Neural crest cell (in vitro differentiated cells): ENCODE measurements at places on chromosomes 1 and 21. TPM values are rescaled to one million over a fixed set of nuclear protein-coding genes. Genes with fewer than 3 reads are reported as not detected.

GRCh38 chr1:177857285-177857684, 112.6 kb downstream of the SEC16B start:
- no peak overlapping the region for H3K4me3 ChIP-seq
- no peaks in the 10 kb centered on the region for H3K36me3 ChIP-seq
- H3K27me3 ChIP-seq = no peaks in the 10 kb centered on the region
- H3K27ac ChIP-seq = no peak overlapping the region

GRCh38 chr1:197810812-197811211, 35.5 kb upstream of the DENND1B start:
- H3K36me3 ChIP-seq = no peaks in the 10 kb centered on the region
- DNase-seq = no peak
- H3K4me1 ChIP-seq = no peaks in the 10 kb centered on the region
- H3K4me3 ChIP-seq = no peak overlapping the region
- no peaks in the 10 kb centered on the region for H3K27me3 ChIP-seq

DNA sequence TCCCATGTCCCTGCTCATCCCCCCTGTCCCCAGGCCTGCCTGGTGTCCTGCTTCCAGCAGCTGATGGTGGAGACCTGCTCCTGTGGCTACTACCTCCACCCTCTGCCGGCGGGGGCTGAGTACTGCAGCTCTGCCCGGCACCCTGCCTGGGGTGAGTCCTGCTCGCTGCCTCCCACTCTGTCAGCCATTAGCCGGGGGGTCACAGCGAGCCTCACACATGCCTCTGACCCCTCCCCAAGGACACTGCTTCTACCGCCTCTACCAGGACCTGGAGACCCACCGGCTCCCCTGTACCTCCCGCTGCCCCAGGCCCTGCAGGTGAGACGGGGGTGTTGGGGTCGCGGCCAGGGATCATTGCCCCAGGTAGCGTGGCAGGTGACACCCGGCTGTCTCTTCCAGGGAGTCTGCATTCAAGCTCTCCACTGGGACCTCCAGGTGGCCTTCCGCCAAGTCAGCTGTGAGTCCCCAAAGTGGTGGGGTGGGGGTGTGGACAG, 10.0 kb downstream of the SCNN1D start:
- H3K4me1 ChIP-seq = no peaks in the 10 kb centered on the region
- H3K27me3 ChIP-seq = peaks cover 2% of the 10 kb centered on the region
- peak; percentile 78 for DNase-seq
- H3K36me3 ChIP-seq = no peaks in the 10 kb centered on the region

DNA sequence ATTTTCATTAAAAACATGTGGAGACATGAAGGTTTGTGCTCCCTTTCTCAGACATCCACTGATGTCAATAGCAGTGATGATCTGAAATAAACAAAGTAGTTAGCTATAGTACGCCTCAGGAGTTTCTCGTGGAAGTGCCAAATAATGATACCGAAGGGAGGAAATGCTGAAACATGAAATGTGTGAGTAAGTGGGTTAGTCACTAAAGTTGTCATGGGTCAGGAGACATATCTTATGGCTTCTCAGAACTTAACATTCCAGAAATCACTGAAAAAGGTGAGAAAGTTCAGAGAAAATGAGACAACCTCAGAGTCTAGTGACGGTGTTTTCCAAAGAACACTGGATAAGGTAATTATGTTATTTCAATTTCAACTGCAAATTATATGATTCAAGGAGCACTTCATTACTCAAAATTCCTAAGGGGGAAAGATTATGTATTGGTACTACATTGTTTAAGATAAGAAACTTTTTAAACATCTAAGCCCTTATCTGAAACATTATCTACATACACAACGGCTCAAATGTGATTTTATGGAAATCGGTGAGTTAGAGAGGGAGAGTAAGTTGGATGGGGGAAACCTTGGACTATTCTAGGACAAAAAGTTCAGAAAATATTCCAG, 20.6 kb downstream of the NIBAN1 start:
- DNase-seq = no peak
- no peaks in the 10 kb centered on the region for H3K4me1 ChIP-seq
- H3K4me3 ChIP-seq = no peak overlapping the region
- no peaks in the 10 kb centered on the region for H3K27me3 ChIP-seq

DNA sequence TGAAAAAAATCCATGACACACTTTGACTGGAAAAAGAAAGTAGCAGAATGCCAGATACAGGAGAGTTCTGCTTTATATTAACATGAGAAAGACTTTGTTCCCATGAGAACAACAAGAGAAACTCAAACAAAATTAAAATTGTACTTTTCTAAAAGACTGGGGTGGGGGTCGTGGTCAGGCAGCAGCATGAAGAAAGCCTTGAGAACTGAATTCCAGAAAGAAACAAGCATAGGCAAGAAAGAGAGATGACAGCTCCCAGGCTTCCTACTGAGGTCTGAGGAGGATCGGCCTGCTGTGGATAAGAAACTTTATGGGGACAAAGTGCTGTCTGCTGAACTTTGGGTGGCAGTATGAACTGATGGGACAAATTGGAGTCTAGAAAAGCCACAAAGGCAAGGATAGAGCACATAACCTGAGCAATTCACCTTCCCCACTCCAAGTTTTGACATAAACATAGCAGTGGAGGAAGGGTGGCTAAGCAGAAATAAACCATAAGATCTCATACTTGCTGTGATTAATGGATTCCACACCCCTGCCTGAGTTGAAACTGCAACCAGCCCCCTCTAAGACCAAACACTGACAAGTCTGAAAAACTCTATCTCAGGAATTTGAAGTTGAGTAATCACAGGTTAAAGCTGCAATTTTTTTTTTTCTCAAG, 43.7 kb downstream of the COL6A1 start:
- H3K27me3 ChIP-seq = no peaks in the 10 kb centered on the region
- peak overlapping the region; percentile 35 for H3K27ac ChIP-seq
- H3K4me3 ChIP-seq = no peak overlapping the region
- DNase-seq = no peak
- peaks cover 15% of the 10 kb centered on the region for H3K36me3 ChIP-seq

DNA sequence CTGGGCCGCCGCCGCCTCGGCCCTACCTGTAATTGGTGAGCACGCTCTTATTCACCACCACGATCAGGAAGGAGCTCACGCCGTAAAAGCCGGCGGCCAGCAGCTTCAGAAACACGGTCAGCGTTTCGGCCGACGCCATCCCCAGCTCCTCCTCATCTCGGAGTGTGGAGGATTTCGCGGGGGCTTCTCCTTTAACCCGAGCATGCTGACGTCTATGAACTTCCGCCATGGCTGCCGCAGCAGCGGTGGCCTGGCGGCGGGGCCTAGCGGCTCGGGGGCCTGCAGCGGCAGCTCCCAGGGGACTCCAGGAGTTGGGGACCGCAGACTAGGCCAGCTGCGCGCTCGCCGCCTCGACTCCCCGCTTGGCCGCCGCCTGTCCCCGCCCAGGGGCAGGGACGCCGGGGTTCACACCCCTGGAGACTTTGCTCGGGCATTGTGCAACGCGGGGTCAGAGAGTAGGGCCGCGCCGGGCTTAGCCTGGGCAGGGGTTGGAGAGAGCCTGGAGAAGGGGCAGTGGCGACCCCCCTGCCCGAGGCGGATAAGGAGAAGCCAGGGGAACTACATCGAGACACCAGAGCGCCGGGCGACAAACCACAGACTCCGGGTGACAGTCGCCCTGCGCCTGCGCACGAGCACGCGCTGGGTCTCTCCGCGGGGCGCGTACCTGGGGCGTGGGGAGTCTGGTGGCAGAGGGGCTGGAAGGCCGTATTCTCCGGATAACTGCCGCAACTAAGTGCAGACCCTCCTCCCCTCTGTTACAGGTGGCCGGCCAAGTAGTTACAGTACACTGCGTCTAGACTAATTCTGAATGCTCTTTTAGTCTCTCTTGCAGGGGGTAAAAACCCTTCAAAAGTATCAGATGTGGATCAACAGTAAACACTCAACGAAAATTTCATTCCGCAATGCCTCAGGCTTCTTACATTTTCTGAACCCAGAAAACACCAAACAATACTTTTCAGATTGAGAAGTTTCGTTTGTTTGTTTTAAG, at the start of gene SLC35D1:
Gene SLC35D1, minus strand, starts transcription at position 364 of the 988 bp plus-strand sequence. Its CDS starts 135 bp downstream, at position 229.
- H3K27ac ChIP-seq = peak within 1 kb of the TSS; percentile 87
- peak within 1 kb of the TSS; percentile 91 for H3K4me3 ChIP-seq
- DNase-seq = peak; percentile 84
- H3K27me3 ChIP-seq = no peaks in the 10 kb centered on the region
- H3K4me1 ChIP-seq = peaks cover 47% of the 10 kb centered on the region

GRCh38 chr1:9657521-9658032, 6.0 kb downstream of the PIK3CD start:
- no peak overlapping the region for H3K4me3 ChIP-seq
- peaks cover 4% of the 10 kb centered on the region for H3K4me1 ChIP-seq
- H3K36me3 ChIP-seq = no peaks in the 10 kb centered on the region
- H3K27ac ChIP-seq = no peak overlapping the region
- H3K27me3 ChIP-seq = peaks cover 37% of the 10 kb centered on the region

DNA sequence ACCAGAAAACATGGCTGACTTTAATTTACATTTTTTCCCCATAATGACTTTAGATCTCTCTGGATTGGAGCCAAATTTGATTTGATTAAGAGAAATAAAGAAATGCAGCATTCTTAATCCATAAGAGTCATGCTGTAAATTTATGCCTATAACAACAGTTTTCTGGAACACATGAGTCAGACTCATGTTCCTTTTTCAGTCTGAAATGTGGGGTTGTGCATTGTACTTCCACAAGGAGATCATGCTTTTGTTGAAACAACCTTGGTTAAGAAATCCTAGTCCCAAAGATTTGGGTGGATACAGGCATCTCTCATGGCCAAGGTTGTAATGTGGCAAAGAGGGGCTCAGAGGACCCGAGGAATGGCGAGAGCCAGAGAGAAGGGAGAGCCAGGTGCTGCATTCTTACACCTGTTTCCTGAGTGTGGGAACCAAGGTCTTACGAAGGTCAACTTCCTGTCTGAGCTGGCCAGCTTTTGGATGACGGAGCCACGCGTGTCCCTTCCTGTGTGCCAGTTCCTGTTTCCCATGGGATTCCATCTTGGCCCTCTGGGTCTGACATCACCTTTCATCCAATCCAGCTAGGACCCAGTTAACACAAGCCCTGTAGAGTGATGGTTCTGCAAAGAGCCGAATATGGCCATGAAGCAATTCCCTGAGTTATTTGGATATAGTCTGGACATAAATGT, 23.1 kb downstream of the CLDN14 start:
- H3K27me3 ChIP-seq = no peaks in the 10 kb centered on the region
- DNase-seq = no peak
- H3K4me1 ChIP-seq = peaks cover 6% of the 10 kb centered on the region
- no peak overlapping the region for H3K4me3 ChIP-seq
- no peak overlapping the region for H3K27ac ChIP-seq
- H3K36me3 ChIP-seq = no peaks in the 10 kb centered on the region

- H3K36me3 ChIP-seq = no peaks in the 10 kb centered on the region
- H3K27me3 ChIP-seq = no peaks in the 10 kb centered on the region
- H3K4me1 ChIP-seq = peaks cover 33% of the 10 kb centered on the region
- H3K4me3 ChIP-seq = no peak overlapping the region
- DNase-seq = no peak
Observed at GRCh38 chr1:26607186-26607585, 77.6 kb downstream of the RPS6KA1 start.

- H3K27ac ChIP-seq = no peak overlapping the region
- H3K4me3 ChIP-seq = no peak overlapping the region
- H3K36me3 ChIP-seq = peaks cover 5% of the 10 kb centered on the region
- no peak for DNase-seq
- H3K27me3 ChIP-seq = no peaks in the 10 kb centered on the region
- peaks cover 3% of the 10 kb centered on the region for H3K4me1 ChIP-seq
Observed at GRCh38 chr1:171852272-171852671, 11.0 kb downstream of the DNM3 start.

DNA sequence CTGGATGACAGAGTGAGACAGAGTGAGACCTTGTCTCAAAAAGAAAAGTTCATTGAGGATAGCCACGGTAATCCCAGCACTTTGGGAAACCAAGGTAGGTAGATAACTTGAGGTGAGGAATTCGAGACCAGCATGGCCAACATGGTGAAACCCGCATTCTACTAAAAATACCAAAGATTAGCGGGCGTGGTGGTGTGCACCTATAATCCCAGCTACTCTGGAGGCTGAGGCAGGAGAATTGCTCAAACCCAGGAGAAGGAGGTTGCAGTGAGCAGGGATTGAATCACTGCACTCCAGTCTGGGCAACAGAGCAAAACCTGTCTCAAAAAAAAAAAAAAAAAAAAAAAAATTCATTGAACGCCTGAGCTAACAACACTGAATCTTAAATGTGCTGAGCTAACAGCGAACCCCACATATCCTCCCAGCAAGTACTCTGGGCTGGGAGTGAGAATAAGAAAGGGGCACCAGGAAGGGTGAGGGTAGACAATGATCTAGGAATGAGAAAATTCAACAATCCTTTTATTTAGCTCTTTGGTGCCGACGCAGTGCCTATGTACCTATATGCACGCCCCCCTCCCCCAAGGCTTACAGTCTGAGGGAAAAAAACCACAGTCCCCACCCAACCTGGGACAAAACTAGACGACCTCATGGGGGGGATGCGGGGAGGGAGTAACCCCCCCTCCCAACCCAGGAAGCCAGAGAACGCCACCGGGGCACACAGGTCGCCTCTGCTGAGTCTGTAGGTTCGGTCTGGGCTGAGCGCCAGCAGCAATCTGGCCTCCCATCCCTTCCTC, 1.4 kb upstream of the CACNA1S start:
- peaks cover 9% of the 10 kb centered on the region for H3K4me1 ChIP-seq
- H3K36me3 ChIP-seq = no peaks in the 10 kb centered on the region
- no peak for DNase-seq
- no peak overlapping the region for H3K27ac ChIP-seq
- peak overlapping the region; percentile 77 for H3K4me3 ChIP-seq
- H3K27me3 ChIP-seq = peaks cover 29% of the 10 kb centered on the region

GRCh38 chr1:83761167-83762038, 237.5 kb downstream of the TTLL7 start:
- DNase-seq = no peak
- peaks cover 44% of the 10 kb centered on the region for H3K4me1 ChIP-seq
- no peaks in the 10 kb centered on the region for H3K27me3 ChIP-seq
- no peaks in the 10 kb centered on the region for H3K36me3 ChIP-seq
- H3K4me3 ChIP-seq = no peak overlapping the region
- H3K27ac ChIP-seq = no peak overlapping the region

GRCh38 chr1:216521477-216521876, 98.2 kb upstream of the USH2A start:
- peaks cover 4% of the 10 kb centered on the region for H3K4me1 ChIP-seq
- H3K27ac ChIP-seq = no peak overlapping the region
- no peaks in the 10 kb centered on the region for H3K27me3 ChIP-seq
- H3K36me3 ChIP-seq = no peaks in the 10 kb centered on the region
- no peak for DNase-seq

GRCh38 chr1:13926556-13926955, 226.6 kb downstream of the PRDM2 start:
- H3K4me1 ChIP-seq = peaks cover 4% of the 10 kb centered on the region
- H3K36me3 ChIP-seq = no peaks in the 10 kb centered on the region
- H3K27ac ChIP-seq = no peak overlapping the region

DNA sequence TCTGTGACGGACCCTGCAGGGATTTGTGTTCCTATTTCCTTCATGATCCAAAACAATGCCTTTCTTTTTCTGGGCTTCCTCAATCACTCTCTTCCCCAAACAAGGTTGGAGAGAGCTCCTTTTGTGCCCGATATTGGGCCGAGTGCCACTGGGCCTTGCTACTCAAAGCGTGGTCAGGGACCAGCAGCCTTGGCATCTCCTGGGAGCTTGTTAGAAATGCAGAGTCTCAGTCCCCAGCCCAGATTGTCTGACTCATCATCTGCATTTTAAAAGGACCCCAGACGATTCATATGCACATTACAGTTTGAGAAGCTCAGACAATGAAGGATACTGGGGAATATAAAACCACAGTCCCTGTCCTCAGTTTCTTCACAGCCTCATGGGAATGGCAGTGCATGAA, 19.9 kb downstream of the ADORA1 start:
- DNase-seq = no peak
- peak overlapping the region; percentile 93 for H3K27ac ChIP-seq
- H3K4me1 ChIP-seq = peaks cover 46% of the 10 kb centered on the region
- H3K36me3 ChIP-seq = no peaks in the 10 kb centered on the region
- H3K4me3 ChIP-seq = no peak overlapping the region

The TMOD4 gene
- total RNA-seq = 1.6 and 2.7 TPM in 2 replicates

The OR2M3 gene
- total RNA-seq = not detected in 2 replicates

The FABP3 gene
- total RNA-seq = 13.6 and 14.0 TPM in 2 replicates

The SHISA4 gene
- total RNA-seq = 10.8 and 11.7 TPM in 2 replicates

The LCE3D gene
- total RNA-seq = not detected in 2 replicates

The VHLL gene
- 0.77 TPM in 1 of 2 replicates, not detected in the other for total RNA-seq

The BTBD8 gene
- total RNA-seq = 2.4 and 2.9 TPM in 2 replicates
